ENCODE measurements at places on chromosomes 3 and 15. TPM values are rescaled to one million over a fixed set of nuclear protein-coding genes. Genes with fewer than 3 reads are reported as not detected.

- no peak overlapping the region for H3K4me3 ChIP-seq
- H3K36me3 ChIP-seq = no peaks in the 10 kb centered on the region
- no peak for DNase-seq
- no peaks in the 10 kb centered on the region for H3K4me1 ChIP-seq
- peaks cover 36% of the 10 kb centered on the region for H3K27me3 ChIP-seq
- H3K27ac ChIP-seq = no peak overlapping the region
Observed at GRCh38 chr3:135970506-135971116, 5.1 kb downstream of the PPP2R3A start.

- H3K27ac ChIP-seq = peak overlapping the region; percentile 57
- DNase-seq = no peak
- H3K4me1 ChIP-seq = peaks cover 6% of the 10 kb centered on the region
- peaks cover 69% of the 10 kb centered on the region for H3K27me3 ChIP-seq
Observed at GRCh38 chr15:96333131-96334016, 2.9 kb downstream of the NR2F2 start.

DNA sequence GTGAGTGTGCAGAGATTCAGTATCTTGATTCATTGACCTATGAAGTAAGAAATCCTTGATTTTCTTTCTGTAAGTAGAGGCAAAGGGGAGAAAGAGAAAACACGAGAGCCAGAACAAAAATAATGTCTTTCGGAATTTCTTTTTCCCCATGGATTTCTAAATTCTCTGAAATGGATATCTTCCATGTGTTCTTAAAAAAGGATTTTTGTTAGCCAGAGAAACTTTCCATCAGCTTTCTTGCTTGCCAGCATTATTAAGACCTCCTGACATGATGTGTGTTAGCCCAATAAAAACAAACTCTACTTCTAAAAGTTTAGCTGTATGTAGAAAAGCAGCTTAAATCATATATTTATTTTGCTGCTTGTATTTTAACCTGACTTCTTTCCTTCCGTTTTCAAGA, 122.3 kb upstream of the AADACL2 start:
- H3K27me3 ChIP-seq = peaks cover 4% of the 10 kb centered on the region
- no peaks in the 10 kb centered on the region for H3K4me1 ChIP-seq
- DNase-seq = no peak
- no peaks in the 10 kb centered on the region for H3K36me3 ChIP-seq

- no peak overlapping the region for H3K27ac ChIP-seq
- H3K4me3 ChIP-seq = no peak overlapping the region
- H3K36me3 ChIP-seq = peaks cover 3% of the 10 kb centered on the region
- peaks cover 2% of the 10 kb centered on the region for H3K4me1 ChIP-seq
- no peak for DNase-seq
- H3K27me3 ChIP-seq = peaks cover 91% of the 10 kb centered on the region
Observed at GRCh38 chr15:62938825-62939224, 103.7 kb upstream of the TPM1 start.

DNA sequence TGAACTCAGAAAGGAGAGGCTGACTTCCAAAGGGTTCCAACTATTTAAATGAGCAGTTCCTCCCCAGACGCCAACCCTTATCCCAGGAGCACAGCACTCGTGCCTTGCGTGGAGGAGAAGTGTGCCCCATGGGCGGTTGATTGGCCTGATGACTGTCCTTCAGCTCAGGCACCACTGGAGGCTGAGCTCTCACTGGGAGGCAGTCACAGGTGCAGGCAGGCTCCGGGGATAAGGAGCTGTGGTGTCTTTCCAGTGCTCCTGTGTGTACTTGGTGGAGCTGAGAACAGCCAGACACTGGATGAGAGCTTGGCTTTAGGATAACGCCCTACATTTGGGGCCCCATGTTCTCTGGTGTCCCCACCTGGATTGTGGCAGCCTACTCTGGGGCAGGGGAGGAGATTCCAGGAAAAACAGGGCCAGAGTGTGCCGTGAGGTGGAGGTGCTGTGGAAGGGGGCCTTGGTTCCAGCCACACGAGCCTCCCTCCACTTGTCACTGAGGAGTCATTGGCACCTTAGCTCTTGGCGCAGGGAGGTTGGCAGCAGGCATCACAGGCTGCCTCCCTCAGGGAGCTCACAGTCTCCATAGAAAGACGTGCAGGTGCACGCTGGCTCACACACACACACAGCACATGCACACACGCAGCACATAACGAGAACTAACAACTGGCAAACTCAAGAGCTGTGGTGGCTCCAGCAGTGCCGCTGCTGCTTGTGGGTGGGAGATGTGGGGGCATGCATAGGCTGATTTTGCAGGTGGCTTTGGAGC, 22.7 kb upstream of the EPHB3 start:
- H3K27me3 ChIP-seq = peaks cover 37% of the 10 kb centered on the region
- no peak overlapping the region for H3K4me3 ChIP-seq
- DNase-seq = no peak
- H3K4me1 ChIP-seq = peaks cover 11% of the 10 kb centered on the region
- no peak overlapping the region for H3K27ac ChIP-seq
- no peaks in the 10 kb centered on the region for H3K36me3 ChIP-seq

DNA sequence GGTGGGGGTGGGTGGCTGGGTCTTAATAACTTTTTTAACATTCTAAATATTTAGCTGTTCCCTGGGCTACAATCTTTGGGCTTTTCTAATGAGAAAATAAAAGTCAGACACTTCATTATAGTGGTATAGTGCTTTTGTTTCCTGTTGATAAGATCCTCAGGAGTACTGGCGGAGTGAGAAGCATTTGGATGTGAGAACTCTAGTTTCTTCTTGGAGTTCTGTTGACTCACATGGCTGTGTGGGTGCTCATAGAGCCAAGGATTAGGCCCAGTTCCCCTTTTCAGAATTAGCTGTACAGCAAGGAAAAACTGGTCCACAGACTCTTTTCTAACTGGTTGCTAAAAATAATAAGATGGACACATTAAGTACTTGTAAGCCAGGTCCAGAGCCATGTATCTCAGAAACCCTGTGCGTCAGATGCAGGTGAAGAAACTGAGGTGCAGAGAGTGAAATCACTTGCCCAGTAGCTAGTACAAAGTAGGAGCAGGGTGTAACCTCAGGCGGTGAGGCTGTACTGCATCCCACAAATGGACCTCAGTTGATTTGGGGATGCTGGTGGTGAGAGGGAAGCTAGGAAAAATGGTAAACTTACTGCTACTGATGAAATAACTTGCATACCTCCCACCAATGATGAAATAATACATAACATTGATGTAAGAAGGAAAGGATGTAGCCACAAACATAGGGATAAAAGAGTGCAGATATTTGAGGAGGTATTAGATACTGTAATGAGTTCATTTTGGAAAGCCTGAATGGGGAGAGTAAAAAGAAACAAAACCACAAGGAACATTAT, 2.3 kb downstream of the ITPR1 start:
- H3K27ac ChIP-seq = peak overlapping the region; percentile 96
- no peak for DNase-seq
- peak overlapping the region; percentile 95 for H3K4me3 ChIP-seq
- peaks cover 5% of the 10 kb centered on the region for H3K36me3 ChIP-seq

GRCh38 chr3:118987477-118987876, 47.2 kb downstream of the IGSF11 start:
- DNase-seq = no peak
- no peaks in the 10 kb centered on the region for H3K36me3 ChIP-seq
- H3K4me3 ChIP-seq = no peak overlapping the region
- peaks cover 13% of the 10 kb centered on the region for H3K4me1 ChIP-seq
- H3K27ac ChIP-seq = no peak overlapping the region

DNA sequence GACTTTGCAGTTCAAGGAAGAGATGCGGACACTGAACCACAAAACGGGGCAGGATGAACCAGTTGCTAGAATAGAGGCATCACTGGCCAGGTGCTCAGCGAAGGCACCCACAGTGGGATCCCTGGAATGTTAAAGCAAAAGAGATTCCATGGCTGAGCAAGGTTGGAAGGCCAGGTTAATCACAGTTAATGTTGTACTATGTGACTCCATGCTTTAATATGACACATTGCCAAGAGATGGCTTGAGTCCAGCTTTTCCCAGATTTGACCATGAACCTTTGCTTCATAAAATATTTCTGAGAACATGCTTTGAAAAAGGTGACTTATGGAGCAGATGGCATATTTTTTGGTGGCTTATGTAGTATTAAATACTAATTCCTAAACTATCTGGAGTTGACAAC, 76.2 kb upstream of the CMTM7 start:
- no peak for DNase-seq
- peaks cover 40% of the 10 kb centered on the region for H3K4me1 ChIP-seq
- H3K27me3 ChIP-seq = no peaks in the 10 kb centered on the region

- DNase-seq = no peak
- peaks cover 41% of the 10 kb centered on the region for H3K27me3 ChIP-seq
- H3K4me1 ChIP-seq = peaks cover 4% of the 10 kb centered on the region
- H3K36me3 ChIP-seq = no peaks in the 10 kb centered on the region
- no peak overlapping the region for H3K4me3 ChIP-seq
Observed at GRCh38 chr3:126677862-126678503, 23.1 kb upstream of the TXNRD3 start.

DNA sequence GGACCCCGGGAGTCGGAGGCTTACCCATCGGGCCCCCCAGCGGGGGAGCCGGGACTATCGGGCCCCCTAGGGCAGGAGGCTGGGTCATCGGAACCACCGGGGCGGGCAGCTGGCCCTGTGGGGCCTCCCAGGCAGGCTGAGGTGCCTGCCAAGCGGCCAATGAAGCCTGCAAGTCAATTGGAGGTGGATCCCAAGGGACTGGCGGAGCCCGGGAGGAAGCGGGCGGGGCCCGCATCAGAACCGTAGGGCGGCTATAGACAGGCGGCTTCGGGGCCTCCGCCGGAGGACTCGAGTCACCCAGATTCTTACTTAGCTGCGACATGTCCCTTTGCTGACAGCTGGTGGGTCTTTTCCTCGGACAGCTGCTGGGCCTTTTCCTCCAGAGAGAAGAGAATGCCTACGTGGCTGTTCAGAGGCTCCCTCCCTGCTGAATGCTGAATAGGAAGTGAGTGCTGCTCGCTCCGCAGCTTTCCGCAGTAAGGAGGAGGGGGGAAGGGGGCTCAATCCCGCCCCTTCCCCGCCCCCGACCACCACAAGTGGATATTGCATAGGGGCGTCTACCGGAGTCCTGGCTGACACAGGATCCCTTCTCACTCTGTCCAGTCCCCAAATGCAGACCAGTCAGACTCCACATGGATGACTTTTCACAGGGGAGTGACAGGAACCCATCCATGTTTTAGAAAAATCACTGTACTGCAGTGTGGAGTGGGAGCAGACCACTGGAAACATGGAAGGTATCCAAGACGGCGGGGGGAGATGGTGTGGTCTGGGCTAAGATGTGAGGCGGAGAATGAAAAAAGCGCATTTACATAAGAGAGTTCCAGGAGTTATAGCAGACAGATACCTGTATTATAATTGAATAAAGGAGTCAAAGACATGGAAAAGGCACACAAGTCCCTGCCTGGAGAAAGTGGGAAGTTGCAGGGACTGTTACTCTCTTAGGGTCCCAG, at the start of gene MAGEL2:
TSS of gene MAGEL2 (minus strand) at position 447 of the 950 bp plus-strand sequence. CDS start at position 322, 125 bp downstream.
- H3K36me3 ChIP-seq = no peaks in the 10 kb centered on the region
- H3K4me1 ChIP-seq = peaks cover 2% of the 10 kb centered on the region
- DNase-seq = no peak

Gene FYTTD1
- total RNA-seq = 67.1 TPM

Gene GOLGA8R
- 2.0 TPM for total RNA-seq

Gene FGF12
- total RNA-seq = 0.35 TPM

Gene FEZF2
- total RNA-seq = not detected

Gene DNAH12
- total RNA-seq = 0.07 TPM

Gene B3GNT5
- total RNA-seq = 1.6 TPM
